ENCODE measurements at places on chromosomes 7 and 10.

- no peak for DNase-seq
Observed at GRCh38 chr7:92375013-92375412, 72.3 kb upstream of the GATAD1 start.

DNA sequence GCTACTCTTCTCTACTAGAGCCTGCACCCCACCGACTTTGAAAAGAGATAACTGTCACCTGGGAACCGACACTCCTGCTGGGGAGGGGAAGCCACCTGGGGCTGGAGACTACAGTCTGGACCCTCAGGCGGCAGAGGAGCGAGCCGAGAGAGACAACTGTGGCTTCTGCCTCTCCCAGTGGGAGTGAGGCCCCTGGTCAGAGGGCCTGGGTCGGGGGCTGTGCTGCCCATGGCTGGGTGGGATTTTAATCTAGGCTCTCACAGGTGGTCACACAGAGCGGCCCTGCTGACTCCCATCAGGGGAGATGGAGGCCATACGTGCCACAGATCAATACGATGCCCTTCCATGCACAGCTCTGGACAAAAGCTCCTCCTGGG, 372.1 kb downstream of the DNAJB6 start:
- DNase-seq, result no peak

GRCh38 chr7:155759740-155760430, 52.4 kb downstream of the SHH start:
- no peak for DNase-seq

DNA sequence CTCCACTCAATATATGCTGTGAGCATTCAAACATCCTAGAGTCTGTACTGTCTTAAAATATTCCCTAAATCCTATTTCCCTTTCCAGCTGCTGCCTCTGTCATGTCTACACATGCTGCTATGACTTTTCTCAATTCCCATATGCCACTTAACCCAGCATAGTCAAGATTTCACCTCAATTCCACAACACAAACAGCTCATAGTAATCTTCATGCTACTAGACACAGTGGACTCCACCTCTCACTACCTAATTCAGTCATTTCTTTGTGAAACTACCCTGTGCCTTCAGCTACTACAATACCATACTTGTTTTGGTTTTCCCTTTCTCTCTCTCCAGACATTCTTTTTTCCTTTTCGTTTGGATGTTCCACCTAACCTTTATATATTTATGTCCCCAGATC, 45.5 kb downstream of the GSAP start:
- DNase-seq, result no peak

GRCh38 chr10:21326594-21327288, 198.7 kb downstream of the SKIDA1 start:
- no peak for DNase-seq

DNA sequence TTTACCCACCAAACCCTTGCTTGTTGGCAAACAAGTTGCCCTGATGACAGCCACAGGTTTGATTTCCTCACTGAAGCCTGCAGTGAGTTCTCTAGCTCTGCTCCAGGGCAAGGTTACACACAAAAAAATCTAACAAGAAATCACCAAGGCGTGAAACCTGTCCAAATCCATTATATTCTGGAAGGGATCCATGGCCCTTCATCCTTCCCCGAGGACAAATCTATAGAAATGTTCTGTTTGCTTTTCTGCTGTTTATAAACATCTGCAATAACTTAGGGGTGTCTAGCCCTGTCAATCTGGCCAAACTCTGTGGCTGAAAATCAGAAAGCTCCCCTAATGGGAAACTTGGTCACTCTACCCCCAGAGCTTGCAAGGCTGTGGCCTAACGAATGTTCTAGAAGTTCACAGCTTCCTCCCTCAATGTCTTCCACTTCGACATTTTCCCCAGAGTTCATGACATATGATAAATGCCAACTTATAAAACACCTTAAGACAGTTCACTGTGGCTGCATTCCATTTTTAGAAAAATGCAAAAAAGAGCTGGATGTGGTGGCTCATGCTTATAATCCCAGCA, 164.5 kb downstream of the PRPF18 start:
- no peak for DNase-seq

DNA sequence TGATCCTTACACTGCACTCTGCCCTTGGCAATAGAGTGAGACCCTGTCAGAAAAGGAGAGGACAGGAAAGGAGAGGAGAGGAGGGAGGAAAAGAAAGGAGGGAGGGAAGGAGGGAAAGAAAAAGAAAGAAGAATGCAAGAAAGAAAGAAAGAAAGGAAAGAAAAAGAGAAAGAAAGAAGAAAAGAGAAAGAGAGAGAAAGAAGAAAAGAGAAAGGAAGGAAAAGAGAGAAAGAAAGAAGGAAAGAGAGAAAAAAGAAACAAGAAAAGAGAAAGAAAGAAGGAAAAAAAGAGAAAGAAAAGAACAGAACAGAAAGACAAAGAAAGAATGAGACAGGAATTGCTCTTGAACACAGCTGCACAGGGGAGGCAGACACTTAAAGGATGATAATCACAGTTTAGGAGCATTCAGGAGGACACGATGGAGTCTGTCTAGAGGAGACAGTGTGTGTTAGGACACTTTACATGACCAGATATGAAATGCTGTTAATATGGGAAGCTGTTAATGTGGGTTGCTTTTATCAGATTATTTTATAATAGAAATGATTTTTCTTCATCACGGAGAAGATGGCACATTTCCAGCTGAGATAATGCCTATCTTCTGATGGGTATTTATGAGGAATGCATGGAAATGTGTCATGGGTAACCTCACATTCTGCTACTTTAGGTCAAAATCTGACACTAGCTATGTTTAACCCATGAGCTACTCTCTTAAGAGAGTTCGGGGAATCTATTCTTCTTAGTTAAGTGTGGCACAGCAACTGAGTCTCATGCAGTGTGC, 160.5 kb downstream of the BAMBI start:
- DNase-seq, result no peak

DNA sequence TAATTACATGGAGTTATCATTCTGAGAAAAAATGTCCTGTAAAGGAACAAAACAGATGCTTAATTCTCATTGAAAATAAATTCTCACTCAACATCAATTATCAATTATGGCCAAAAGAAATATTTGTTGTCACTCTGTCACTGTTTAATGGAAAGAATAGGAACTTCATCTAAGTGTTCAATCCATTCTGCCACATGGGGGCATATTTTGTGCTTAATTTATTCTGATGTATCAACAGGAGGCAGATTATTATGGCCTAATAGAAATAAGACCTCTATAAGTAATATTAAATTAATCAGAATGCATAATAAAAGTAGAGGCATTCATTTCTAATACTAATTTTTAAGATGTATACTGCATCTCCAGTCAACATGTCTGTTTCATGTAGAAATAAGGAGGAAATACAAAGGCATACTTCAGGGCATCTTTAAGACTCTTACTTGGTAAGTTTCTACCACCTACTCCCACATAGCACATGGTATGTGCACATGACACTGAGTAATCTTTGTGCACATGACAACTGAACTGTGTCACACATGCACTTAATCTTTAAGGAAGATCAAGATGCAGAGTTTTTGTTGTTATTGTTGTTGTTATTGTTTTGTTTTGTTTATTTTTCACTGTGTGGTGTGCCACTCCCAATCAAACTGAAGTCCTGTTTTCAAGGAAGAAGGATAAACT, 420.4 kb upstream of the SEMA3A start:
- no peak for DNase-seq

Measured in bone marrow (tissue), 2 donors.